Stimulated activated CD4-positive, alpha-beta T cell treated with anti-CD3 and anti-CD28 coated beads, Interleukin-15, amount 100 ng/mL, for 1 hour (primary cell): ENCODE measurements at places on chromosomes 6 and 20.

DNA sequence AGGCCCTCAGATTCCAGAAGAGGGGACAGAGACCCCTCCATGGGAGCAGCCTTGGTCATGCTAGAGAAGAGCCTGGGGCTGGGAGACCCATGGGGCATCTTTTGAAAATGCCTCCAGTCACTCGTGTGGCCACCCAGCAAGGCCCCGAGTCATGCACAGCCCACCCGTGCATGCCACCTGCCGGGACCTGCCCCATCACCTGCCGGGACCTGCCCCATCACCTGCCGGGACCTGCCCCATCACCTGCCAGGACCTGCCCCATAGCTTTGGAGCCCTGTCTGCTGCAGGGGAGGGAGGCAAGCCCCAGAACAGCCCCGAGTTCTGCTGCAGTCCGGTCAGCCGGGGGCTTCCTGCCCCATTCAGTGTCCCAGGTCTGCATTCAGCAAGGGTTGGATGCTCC, 37.5 kb upstream of the SLCO4A1 start:
- DNase-seq = no peak

DNA sequence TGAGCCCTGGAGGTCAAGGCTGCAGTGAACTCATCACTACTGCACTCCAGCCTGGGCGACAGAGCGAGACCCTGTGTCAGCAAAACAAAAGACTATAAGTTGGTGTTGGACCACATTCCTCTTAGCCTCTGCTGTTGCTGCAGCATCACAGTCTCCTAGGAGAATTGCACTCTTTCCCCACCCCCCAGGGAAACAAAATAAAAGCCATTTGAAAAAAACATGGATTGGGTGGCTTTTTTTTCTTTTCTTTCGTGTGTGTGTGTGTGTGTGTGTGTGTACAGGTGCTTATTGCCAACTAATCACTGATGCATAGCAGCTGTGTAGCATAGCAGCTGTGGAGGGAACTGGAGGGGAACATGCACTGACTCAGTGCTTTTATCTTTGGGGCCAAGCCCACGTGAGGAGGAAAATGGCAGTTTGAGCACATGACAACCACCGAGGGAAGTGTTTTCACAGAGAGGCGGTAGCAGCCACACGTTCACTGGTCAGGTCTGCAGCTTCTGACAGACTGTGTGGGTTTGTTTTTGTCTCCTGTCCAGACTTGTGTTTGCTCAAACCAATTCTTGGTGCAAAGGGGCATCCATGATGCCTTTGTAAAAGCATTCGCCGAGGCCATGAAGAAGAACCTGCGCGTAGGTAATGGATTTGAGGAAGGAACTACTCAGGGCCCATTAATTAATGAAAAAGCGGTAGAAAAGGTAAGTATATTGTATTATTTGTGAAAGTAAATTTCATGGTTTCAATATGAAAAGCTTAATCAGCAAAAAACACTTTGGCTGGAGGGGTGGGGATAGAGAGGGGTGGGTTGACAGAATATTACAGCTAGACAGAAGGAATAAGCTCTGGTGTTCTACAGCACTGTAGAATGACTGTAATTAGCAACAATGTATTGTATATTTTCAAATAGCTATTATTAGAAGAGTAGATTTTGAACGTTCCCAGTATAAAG, 27.7 kb downstream of the ALDH5A1 start:
- no peak for DNase-seq

DNA sequence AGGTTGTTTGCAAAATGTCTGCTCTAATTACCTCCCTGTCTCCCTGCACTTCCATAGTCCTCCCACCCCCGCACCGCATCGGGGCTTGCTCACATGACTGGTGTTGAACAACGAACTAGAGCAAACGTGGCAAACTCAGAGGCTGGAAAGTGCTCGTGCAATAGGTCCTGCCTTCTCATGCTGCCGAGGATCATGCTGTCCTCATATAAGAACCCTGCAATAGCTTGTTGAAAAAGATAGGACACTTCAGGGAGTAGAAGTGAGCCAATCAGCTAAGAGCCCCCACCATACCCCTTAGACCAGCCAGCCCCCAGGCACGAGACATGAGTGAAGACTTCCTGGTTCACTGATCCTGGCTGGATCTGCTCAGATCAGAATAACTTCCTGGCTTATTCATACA, 219.2 kb downstream of the C6orf118 start:
- DNase-seq = no peak

DNA sequence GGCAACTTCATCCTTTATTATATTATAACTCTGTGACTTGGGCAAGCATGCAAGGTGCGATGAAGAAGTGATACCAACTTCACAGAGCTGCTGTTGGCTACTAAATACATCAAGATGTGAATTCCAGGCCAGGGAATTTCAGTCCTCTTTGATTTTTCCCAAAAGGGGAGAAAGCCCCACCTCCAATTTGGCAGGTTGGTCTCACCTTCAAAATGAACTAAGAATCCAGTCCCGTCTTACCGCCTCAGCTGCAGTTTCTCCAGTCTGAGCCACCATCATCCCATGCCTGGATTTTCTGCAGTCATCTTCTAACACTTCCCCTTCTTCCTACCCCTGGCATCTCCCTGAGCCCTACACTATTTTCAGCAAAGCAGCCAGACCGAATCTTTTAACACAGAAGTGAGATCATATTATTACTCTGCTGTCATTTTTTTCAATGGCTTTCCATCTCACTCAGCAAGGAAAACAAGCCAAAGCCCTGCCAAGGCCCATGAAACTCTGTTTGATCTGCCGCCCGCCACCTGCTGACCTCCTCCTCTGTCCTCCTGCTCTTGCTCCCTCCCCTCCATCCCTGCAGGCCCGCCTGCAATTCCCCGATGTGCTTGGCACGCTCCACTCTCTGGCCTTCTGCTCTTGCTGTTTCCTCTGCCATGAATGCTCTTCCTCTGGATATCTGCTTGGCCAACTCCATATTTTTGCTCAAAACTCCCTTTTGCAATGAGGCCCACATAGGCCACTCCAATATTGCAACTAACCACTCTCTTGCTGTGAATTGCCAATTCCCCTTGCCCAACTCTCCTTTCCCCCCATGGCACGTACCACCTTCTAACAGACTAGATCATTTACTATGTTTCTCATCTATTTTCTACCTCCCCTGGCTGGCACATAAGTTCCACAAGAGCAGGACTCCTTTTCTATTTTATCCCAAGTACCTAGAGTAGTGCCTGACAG, 46.0 kb upstream of the TAGAP start:
- DNase-seq = no peak

DNA sequence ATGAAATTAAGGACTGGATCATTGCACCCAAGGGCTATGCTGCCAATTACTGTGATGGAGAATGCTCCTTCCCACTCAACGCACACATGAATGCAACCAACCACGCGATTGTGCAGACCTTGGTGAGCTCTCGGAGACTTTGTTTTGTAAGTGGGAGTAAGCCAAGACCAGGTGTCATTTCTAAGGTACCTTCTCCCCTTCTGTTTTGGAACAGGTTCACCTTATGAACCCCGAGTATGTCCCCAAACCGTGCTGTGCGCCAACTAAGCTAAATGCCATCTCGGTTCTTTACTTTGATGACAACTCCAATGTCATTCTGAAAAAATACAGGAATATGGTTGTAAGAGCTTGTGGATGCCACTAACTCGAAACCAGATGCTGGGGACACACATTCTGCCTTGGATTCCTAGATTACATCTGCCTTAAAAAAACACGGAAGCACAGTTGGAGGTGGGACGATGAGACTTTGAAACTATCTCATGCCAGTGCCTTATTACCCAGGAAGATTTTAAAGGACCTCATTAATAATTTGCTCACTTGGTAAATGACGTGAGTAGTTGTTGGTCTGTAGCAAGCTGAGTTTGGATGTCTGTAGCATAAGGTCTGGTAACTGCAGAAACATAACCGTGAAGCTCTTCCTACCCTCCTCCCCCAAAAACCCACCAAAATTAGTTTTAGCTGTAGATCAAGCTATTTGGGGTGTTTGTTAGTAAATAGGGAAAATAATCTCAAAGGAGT, 30.4 kb downstream of the TXNDC5 start:
- DNase-seq = no peak

- no peak for DNase-seq
Measured at GRCh38 chr20:11260611-11261010, 586.8 kb upstream of the JAG1 start.

DNA sequence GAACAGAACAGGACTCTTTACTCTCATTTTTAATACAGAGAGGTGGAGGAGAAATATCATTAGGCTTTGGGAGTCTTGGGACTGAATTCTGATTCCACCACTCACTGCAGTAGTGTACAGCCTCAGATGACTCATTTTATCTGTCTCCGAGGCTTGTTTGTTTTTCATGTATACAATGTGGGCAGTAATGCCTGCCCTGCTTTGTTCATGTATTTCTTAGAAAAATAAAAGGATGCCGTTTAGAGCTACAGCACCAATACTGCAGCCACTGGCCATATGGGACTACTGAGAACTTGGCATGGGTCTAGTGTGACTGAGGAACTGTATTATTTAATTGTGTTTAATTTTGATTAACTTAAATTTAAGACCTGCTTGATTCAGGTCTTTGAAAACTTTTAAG, 41.2 kb upstream of the JAG1 start:
- DNase-seq = no peak

DNA sequence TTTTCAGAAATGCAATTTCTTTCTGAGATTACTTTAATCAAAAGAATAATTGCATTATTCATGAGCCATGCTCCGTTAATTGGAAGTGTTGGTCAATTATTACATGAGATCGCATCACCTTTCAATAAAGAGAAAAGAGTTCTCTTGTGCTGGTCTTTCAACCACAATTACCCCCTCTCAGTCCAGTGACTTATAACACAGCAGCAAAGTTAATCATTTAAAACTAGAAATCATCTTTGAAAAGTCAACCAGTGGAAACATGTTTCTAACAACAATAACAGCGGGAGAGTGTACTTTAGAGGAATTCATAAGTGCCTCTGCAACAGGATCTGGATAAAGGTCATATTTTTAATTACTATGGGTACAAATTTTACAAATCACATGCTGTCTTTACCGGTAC, 384.4 kb upstream of the AGPAT4 start:
- no peak for DNase-seq

DNA sequence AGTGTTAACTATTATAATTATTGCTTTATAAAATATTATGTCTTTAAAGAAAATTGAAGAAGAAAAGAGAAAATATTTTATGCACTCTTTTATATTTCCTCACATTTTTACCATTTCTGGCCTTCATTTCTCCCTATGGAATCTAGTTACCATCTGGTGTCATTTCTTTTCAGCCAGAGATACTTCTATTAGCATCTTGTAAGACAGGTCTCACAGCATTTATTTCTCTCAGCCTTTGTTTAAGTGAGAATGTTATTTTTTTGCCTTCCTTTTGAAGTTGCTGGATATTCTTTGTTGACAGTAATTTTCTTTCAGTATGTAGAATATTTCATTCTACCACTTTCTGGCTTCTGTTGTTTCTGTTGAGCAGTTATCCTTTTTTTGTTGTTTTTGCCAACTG, 652.1 kb upstream of the CITED2 start:
- no peak for DNase-seq

DNA sequence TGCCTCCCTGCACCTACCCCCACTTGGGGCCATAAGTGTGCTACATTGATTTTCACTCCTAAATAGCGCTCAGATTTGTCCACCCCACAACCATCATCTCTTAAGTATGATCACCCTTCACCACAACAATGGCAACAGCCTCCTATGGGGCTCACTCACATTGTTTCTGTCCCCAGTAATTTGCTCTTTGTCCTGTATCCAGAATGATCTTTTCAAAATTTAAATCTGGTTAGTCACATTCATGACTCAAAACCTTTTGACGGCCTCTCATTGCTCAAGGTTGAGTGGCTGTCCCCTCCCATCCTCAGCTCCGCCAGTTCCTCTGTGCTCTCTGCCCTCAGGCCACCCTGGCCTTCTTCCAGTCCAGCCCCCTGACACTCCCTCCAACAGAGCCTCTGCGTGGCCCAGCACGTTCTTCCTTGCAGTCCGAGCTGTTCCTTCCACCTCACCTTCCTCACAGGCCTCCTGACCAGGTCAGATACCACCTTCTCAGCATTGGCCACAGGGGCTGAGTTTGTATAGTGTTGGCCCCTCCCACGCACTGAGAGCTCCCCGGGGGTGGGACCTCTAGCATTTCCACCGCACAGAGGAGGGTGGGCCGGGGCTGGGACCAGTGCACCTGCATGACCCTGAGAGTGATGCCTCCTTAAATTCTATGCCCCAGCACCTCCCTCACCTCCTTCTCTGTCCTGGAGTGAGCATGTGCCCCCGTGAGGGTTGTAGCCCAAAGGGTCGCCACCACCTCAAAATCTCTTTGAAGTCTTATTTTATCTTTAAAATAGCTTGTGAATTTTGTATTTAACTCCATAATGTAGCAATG, 2.4 kb upstream of the PPP1R3G start:
- no peak for DNase-seq

DNA sequence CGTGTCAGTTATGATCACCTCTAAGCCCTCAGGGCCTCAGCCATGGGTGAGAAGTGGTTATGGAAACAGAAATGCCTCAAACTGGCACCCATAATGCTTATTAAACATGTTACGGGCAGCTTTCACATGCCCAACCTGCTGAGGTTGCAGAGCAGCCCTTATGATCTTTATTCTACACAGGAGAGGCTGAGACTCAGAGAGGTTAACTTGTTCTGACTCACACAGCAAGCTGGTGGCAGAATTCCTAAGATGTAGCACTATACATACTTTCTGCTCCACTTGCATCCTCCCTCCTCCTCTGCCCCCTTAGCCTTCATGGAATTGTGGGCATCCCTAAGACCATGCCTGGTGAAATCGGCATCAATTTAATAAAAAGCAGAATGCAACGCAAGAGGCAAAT, 34.7 kb upstream of the IGF2R start:
- no peak for DNase-seq

- no peak for DNase-seq
Measured at GRCh38 chr6:108689272-108690161, 128.8 kb downstream of the FOXO3 start.

DNA sequence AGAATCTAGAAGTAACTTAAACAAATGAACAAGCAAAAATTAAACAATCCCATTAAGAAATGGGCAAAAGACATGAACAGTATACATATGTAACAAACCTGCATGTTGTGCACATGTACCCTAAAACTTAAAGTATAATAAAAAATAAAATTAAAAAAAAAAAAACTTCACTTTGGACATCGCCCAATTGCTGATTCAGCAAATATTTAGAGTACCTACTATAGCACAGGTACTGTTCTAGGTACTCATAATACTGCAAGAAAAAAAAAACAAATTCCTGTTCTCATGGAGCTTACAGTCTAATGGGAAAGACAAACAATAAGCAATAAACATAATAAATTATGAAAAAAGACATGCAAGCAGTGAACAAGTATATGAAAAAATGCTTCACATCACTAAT, 501.5 kb upstream of the HS3ST5 start:
- no peak for DNase-seq

DNA sequence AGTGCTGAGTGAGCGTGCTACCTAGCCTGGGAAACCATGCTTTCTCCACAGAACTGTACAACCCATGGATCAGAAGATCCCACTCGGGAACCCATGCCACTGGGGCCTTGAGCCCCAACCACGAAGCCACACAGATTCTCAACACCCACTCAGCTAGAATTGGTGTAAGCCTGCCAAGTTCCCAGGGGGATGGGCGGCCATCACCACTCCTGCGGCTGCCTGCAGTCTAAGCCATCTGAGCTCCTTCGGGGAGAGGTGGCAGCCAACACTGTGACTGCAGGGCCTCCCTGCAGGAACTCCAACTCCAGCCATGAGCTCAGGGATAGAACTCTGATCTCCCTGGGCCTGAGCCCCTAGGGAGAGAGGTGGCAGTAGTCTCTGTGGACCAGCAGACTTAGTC, 33.6 kb upstream of the SENP6 start:
- no peak for DNase-seq
